NCI-H2081 treated with DMSO at 0.1 percent for 48 hours (cell line): ENCODE measurements at places on chromosomes 4 and X.
A peak's percentile ranks its signal among the peaks of the same experiment; 100 is the strongest.

DNA sequence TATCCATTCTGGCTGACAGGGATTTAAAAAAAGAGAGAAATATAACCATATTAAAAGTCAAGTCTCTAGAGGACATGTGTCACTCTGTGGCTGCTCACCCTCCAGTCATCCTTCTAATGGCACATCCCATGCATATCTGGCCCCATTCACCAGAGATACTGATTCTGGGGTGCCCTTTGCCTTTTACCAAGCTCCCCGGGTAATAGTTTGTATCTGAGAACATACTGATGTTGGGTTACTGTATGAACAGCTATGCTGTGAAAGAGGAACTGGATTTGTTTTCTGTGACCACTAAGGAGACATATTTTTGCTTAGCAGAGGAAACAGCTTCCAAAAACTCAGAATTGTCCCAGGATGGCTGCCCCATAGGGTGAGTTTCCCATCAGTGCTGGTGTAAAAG, 56.0 kb downstream of the SAT1 start:
- DNase-seq, result no peak

GRCh38 chr4:174156239-174156826, 127.1 kb downstream of the FBXO8 start:
- peak; percentile 23 for DNase-seq

DNA sequence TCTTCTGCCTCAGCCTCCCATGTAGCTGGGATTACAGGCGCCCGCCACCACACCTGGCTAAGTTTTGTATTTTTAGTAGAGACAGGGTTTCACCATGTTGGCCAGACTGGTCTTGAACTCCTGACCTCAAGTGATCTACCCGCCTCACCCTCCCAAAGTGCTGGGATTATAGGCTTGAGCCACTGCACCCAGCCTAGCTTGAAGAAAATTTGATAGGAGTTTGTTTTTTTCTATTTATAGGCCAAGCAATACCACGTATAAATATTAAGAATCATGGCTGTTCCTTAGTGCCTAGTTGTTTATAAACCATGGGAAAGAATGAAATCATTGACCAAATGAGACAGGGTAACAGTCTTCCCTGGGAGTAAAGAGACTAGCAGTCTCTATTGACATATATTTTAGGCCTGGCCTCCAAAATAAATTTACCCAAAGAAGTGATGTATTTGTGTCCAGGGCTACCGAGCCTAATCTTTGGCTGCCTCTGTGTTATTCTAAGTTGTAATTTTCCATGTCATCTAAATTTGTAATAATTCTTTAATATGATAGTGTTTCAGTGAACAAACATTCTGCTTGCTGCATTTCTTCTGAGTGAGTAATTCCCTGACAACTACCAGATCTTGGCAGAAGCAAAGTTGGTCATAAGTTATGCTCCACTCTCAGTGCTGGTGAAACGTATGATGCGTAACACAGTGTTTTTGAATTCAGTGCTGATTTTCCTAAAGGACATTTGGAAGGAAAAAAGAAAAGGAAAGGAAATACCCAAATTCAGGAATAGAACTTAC, 10.3 kb downstream of the PKD2 start:
- DNase-seq, result no peak

- DNase-seq, result no peak
These were observed 138.3 kb upstream of the IL1RAPL2 start for GRCh38 chrX:104427693-104428092.

- no peak for DNase-seq
These were observed 3.3 kb downstream of the COQ2 start for GRCh38 chr4:83281307-83281706.

DNA sequence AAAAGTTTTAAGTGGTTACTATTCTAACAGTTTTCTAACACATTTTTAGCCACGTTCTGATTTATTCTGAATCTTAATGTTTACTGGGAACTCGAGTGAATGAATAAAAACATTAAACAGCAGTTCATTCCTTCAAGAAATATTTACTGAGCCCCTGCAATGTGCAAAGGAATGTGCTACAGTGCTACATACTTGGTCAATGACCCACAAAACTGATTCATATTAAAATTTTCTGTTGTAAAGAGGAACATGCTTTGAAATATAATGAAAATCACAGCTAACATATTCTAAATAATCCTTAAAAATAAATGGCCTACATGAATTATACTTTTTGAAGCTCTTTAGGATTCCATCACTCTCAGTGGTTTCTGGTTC, 78.7 kb downstream of the ARAP2 start:
- DNase-seq, result no peak

- no peak for DNase-seq
These were observed 165.1 kb downstream of the TSPAN5 start for GRCh38 chr4:98493296-98493695.
